Ammon's horn (tissue), 1 donor: ENCODE measurements at places on chromosomes 7 and 10.

DNA sequence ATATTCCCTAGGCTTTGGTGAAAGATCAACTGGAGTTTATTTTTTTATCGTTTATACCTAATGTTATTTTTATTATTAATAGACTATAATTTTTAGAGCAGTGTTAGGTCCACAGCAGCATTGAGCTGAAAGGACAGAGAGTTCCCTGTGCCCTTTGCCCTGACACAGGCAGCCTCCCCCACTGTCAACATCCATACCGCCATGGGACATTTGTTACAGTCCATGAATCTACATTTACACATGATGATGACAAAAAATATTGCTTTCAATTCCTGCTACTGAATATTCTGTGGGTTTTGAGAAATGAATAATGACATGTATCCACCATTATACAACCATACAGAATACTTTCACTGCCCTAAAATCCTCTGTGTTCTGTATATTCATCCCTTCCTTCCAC, 1297.5 kb upstream of the SORCS1 start:
- no peak for DNase-seq

GRCh38 chr10:131021246-131021895, 290.1 kb downstream of the TCERG1L start:
- DNase-seq: no peak

- no peak for DNase-seq
These were observed 165.2 kb upstream of the TMEM72 start for GRCh38 chr10:44745920-44746319.

- no peak for DNase-seq
These were observed 23.5 kb downstream of the CH25H start for GRCh38 chr10:89183571-89183970.

GRCh38 chr10:110893559-110894179, 21.9 kb downstream of the PDCD4 start:
- peak; percentile 46 for DNase-seq

DNA sequence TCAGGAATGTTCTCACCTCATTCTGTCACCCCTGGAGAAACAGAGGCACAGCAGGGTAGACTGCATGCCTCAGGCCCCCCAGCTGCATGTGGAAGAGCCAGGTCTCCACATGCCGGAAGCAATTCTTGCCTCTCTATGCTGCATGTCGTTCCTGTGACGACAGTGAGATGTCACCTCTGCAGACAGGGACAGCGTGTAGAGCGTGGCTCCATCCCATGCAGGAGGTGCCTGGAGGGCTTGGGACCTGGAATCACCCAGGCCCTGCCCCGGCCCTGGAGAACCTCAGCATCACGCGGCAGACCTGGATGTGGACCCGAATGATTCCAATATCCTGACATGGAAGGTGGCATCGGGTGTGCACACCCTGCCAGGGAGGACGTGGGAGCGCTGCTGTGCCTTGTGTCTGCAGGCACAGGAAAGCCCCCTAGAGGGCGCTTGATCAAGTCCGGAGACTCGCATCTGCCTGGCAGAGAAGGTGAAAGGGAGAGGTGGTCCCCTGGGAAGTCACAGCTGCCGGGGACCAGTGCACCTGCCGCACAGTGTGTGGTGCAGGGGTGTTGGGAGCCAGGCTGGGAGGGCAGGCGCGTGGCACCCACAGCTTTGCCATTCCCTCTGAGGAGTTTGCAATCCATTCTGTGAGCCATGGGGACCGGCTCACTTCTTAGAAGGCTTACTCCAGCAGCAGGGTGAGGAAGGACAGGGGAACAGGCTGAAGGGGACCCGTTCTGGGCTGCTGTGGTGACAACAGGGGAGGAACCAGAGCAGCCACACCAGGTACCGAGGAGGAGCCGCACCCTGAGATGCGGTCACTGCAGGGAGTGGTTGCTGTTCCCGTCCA, 45.3 kb upstream of the EN2 start:
- peak; percentile 68 for DNase-seq

GRCh38 chr7:66696774-66697191, 43.8 kb upstream of the RABGEF1 start:
- no peak for DNase-seq

- no peak for DNase-seq
These were observed 52.1 kb downstream of the INSIG1 start for GRCh38 chr7:155349601-155350331.

- peak; percentile 40 for DNase-seq
These were observed 68.9 kb downstream of the MYOF start for GRCh38 chr10:93413252-93413689.

DNA sequence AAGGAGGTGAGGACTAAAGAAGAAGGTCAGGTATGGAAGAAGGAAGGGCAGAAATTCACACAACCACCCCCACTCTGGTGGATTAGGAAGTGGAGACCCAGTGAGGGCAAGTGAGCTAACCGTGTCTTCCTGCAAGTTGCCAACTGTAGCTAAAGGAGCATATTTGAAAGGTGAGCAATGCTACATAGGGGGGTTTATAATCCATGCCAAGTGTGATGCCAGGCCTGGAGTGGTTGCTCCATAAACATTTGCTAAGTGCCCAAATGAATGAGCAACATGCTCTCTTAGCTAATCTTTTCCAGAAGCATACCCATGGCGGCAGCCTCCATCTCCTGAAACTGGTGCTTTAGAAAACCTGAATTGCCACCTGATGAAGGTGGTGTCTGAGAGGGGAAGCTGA, 121.6 kb downstream of the LRRC18 start:
- no peak for DNase-seq

- no peak for DNase-seq
These were observed 34.4 kb upstream of the RNF32 start for GRCh38 chr7:156606135-156606534.

GRCh38 chr7:132575419-132575981, 770 bp downstream of the PLXNA4 start:
- DNase-seq: peak; percentile 76

- DNase-seq: no peak
These were observed 5.7 kb upstream of the WDR86 start for GRCh38 chr7:151415375-151416105.

DNA sequence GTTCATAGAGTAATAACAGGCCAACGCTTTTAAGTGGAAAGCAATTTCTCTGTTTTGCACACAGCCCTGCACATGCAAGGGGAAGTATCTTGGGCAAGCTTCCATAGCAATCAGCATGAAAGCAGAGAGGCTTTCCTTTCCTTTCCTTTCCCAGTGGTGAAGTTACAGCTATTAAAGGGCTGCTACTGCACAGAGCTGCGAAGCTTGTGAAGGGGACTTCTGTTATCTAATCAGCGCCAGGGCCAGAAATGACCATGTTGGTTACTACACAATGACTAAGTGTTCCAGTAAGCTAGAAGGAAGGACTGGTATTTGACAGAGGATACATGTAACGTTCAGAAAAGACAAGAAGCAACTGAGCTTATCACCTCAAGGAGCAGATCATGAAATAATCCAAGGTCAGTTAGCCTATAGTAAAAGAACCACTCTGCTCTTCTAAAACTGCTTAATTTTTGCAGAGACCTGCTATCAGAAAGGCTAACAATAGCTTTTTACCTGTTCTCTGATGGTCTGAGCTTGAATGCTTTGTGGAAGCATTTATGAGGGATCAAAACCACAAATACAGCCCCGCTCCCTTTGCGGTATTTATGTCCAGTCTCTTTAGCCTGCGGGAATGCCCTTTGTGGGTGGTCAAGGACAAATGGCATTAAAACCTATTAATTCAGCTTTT, 45.9 kb downstream of the SGMS1 start:
- DNase-seq: peak; percentile 78

DNA sequence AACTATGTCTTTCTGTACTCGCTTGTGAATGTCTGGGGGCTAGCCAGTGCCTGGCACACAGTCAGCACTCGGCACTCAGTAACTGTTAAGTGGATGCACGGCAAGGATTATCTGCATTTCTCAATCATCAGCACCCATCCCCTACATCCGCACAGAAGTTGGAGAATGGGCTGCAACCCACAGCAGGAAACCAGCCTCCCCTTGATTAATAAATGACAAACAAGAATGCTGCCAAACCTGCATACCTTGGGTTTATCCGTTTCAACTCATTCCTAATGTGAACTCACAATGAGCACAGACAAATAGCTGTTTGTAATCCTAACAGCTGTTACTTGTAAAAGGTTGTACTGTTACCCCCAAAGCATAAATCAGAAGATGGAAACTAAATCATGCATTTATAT, 28.9 kb downstream of the PPP1R3C start:
- DNase-seq: no peak

DNA sequence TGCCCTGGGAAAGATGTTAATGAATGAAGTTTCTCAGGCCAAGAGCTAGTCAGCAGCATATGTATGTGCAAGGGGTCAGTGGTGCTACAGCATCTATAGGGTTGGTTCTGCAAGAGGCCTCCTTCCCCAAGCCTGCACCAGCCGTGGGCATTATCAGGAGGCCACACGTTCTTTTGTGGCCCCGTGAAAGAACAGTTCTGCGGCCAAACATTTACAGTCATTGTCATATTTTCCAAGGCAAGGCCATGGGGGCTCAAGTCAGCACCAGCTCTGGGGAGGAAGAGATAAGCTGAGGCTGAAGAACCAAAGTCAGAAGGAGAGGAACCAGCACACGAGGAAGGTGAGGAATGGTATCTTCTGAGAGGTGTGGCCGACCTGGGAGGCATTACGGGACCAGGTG, 54.4 kb upstream of the TMEM72 start:
- no peak for DNase-seq

GRCh38 chr7:77649716-77650349, 46.4 kb upstream of the RSBN1L start:
- no peak for DNase-seq

DNA sequence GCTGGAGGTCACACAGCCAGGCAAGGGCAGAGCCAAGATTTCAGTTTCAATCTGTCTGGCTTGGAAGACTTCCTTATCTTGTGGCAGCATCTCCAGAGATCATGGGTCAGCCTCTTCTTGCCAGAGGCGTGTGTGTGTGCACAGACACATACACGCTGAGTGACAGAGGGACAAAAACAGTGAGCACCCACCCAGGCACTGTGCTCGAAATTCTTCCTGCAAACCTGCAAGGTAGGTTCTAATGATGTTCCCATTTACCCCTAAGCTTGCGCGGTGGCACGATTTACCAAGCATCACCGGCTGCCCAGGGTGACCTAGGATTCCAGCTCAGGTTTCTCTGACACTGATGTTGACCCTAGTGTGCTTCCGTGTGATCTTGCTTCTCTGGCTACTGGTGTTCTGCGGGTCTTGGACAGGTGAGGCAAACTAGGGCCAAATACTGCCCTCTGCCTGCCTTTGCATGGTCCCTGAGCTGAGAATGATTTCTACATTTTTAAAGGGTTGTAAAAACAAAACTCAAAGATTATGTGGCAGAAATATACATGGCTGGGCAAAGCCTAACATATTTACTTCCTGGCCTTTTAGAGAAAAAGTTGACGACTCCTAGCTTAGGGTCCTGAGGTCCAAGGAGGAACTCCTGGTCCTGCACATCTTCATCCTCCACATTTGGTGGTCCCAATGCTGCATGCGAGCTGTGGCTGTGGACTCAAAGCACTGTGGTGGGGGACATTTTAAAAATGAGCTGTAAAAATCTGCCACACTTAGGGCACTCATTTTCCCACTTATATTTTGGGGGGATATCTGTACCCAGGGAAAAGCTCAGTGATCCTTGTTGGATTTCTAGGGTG, 268.5 kb downstream of the RPS24 start:
- no peak for DNase-seq

DNA sequence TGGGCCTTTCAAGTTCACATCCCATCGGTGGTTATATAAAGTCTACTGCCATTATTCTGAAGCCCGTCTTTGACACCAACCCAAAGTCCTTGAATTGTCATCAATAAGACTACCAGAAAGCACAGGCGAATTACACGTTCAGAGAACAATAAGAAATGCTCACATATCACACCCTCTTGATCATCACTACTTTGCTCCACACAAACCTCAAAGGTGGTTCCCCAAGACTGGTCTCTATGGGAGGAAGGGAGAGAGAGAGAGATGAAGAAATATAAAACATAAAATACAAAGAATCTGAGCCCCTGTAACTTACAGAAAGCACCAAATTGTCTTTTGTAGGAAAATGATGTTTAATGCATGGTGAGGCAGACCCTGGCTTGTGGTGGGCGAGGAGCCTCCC, 4.4 kb downstream of the HIPK2 start:
- no peak for DNase-seq

- no peak for DNase-seq
These were observed 23.0 kb downstream of the DOCK1 start for GRCh38 chr10:126928274-126928673.

GRCh38 chr7:158827411-158828132, 1.7 kb downstream of the ESYT2 start:
- no peak for DNase-seq

- no peak for DNase-seq
These were observed 4.3 kb upstream of the AKR1C3 start for GRCh38 chr10:5089865-5090264.

GRCh38 chr10:2950546-2950945, 116.8 kb upstream of the PFKP start:
- no peak for DNase-seq

- peak; percentile 78 for DNase-seq
These were observed 65.6 kb downstream of the NOD1 start for GRCh38 chr7:30412782-30413504.

DNA sequence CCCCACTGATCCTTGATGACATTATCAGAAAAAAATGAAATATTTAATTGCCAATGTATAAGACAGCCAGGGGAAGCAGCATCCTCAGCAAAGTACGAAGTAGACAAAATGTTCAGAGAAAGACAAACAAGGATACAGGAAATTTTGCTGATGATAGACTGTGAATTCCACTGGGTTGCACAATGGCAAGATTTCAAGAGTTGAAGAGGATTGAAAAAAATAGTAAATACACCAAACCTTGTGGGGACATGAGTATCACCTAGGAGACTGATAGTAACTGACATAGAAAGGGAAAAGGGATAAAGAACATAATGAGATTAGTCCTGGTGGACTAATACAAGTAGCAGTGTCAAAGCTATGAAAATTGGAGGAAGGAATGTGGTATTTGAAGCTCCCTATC, 16.5 kb downstream of the CNOT4 start:
- no peak for DNase-seq

DNA sequence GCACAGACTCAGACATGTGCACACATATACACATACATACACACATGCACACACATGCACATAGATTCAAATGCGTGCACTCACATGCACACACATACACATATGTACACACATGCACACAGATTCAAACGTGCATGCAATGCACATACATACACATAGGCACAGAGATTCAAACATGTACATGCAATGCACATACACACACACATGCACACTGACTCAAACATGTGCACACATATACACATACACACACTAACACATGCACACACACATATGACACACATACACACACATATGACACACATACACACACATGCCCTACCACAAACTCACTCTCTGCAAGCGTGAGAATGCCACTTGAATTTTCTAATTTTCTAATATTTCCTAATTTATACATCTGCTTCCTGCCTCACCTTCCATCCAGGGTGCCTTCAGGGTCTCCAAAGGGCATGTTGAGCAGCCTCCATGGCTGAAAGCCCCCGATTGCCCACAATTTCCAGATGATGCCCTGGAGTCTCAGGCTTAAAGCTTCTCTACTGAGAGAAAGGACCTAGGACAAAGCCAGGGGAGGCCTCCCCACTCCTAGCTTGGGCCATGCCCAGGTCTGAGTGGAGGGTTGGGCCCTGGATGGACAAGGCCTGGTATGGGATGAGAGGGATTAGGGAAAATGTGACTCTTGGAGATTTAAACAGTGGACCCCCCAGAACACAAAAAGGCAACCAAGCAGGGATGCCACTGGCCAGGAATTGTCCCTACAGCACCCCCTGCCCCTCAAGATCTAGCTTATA, 487.1 kb downstream of the TCERG1L start:
- no peak for DNase-seq
